CD4-positive, alpha-beta memory T cell (primary cell): ENCODE measurements at places on chromosomes 3 and 15. TPM values are rescaled to one million over a fixed set of nuclear protein-coding genes. Genes with fewer than 3 reads are reported as not detected.

GRCh38 chr3:128277378-128278069 is 124.2 kb downstream of the EEFSEC start:
- no peaks in the 10 kb centered on the region for H3K36me3 ChIP-seq
- no peaks in the 10 kb centered on the region for H3K27me3 ChIP-seq
- no peak for DNase-seq
- H3K4me1 ChIP-seq, result no peaks in the 10 kb centered on the region
- no peak overlapping the region for H3K27ac ChIP-seq

The CD47 gene
- total RNA-seq, result 226 TPM

- no peak overlapping the region for H3K4me3 ChIP-seq
- DNase-seq, result no peak
- H3K27me3 ChIP-seq, result no peaks in the 10 kb centered on the region
These were observed 32.2 kb downstream of the CFAP20DC start for GRCh38 chr3:59017617-59017984.

DNA sequence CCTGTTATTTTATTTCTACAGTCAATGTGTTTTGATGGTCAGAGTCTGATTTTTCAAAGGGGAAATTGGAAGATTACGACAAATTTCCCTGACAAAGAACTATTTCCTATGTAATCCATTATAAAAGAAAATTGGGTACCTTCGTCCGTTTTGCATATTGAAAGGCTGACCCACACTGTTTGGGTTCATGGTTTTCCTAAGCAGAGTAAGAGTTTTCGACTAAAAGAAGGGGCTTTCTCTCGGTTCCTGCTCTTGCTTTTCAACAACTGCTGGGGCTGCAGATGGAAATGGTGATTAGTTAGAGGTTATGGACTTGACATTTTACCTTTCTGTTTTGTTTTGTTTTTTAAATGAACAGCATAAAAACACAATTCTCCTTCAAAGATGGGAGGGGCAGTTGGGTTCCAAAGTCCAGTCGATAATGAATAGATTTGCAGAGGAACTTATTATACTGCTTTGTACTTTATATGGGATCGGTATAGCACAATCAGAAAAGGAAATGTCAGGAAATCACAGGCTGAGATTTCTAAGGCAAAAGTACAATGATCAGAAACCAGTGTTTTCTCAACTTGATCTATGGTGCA is 978 bp downstream of the KCNMB2 start:
- no peaks in the 10 kb centered on the region for H3K36me3 ChIP-seq
- H3K4me3 ChIP-seq, result no peak overlapping the region
- no peak for DNase-seq
- peaks cover 3% of the 10 kb centered on the region for H3K4me1 ChIP-seq
- H3K27ac ChIP-seq, result no peak overlapping the region
- H3K27me3 ChIP-seq, result no peaks in the 10 kb centered on the region

GRCh38 chr3:183907911-183908331 is 23.2 kb upstream of the PARL start:
- no peaks in the 10 kb centered on the region for H3K27me3 ChIP-seq
- H3K27ac ChIP-seq, result no peak overlapping the region
- no peak for DNase-seq

The ACKR4 gene
- total RNA-seq, result 0.17 TPM

The GDPGP1 gene
- 10.1 TPM for total RNA-seq

DNA sequence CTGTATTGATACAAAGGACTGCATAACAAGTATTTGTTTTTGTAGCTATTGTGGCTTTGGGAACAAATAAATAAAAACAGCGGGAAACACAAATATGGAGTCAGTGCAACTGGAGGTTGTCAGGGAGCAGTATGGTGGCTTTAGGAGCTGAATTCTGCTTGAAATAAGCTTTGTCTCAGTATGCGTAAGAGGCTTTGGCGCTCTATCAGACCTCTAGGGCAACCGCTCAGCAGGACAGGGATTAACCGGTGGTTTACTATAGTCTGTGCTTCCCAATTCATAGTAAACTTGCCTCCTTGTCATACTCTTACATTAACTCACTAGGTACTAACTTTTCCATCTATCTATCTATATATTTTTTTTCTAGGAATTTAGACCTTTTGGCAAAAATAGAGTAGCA is 104.6 kb downstream of the ZIC1 start:
- DNase-seq, result no peak
- no peak overlapping the region for H3K4me3 ChIP-seq
- H3K27ac ChIP-seq, result no peak overlapping the region
- H3K27me3 ChIP-seq, result no peaks in the 10 kb centered on the region

DNA sequence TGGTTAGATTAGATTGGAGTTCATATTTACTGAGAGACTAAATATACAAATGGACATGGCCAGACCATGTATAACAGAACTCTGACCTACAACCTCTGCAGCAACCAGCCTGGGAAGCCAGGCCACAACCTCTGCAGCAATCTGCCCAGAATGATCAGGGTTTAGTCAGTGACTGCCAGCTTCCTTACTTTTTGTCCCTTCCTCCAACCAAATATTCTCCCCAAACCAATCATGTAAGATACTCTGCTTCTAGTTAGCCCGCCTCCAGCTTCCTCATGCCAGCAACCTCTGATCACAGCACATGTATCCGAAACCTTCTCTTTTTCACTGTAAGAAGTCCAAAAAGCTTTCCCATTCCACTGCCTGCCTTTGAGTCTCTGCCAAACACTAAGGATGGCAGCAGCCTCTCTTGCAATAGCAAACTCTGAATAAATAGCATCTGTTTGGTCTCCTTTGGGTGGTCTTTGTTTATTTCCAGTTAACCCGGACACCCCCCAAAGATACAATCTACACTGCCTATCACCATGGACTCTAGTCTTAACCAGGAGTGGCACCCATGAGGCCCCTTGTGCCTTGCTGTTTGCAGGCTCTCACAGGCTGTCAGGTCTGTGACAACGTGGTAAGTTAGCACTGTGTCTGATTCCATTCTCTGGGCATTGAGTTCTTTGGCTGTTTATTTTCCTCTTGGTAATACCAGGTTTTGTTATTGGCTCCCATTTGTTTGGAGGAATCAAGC is 102.2 kb downstream of the ERC2 start:
- no peaks in the 10 kb centered on the region for H3K27me3 ChIP-seq
- no peak for DNase-seq
- H3K4me3 ChIP-seq, result no peak overlapping the region
- H3K36me3 ChIP-seq, result no peaks in the 10 kb centered on the region

GRCh38 chr15:71588746-71589145 is 221.6 kb upstream of the NR2E3 start:
- H3K36me3 ChIP-seq, result no peaks in the 10 kb centered on the region
- no peak for DNase-seq
- no peak overlapping the region for H3K4me3 ChIP-seq

DNA sequence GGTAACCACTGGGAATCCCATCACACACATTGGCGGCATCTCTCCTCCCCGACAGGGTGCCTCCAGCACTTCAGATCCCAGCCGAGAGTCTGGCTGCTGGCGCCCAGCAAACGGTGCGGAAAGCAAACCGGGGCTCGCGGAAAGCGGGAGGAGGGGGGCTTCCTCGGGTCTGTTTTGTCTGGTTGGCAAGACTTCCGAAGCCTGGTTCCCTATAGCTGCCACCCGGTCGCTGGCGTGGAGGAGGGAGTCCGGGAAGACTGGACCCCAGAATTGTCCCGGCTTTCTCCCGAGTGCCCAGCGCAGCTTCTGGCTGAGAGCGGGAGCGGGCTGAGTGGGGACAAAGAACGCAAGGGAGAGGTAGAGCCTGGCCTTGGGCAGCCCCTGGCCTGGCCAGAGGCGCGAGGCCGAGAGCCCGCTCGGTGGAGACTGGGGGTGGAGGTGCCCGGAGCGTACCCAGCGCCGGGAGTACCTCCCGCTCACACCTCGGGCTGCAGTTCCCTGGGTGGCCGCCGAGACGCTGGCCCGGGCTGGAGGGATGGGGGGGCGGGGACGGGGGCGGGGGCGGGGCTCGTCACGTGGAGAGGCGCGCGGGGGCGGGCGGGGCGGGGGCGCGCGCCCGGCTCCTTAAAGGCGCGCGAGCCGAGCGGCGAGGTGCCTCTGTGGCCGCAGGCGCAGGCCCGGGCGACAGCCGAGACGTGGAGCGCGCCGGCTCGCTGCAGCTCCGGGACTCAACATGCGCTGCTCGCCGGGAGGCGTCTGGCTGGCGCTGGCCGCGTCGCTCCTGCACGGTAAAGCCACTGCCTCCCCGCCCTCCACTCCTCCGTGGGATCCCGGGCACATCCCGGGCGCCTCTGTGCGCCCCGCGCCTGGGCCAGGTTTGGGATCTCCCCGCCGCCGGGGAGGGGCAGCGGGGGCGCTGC is at the start of gene CHRNA7:
Gene CHRNA7 (plus strand): TSS at position 654 of the 920 bp plus-strand sequence. CDS start 80 bp downstream, at position 734.
- no peak within 1 kb of the TSS for H3K4me3 ChIP-seq
- peaks cover 4% of the 10 kb centered on the region for H3K27me3 ChIP-seq
- no peaks in the 10 kb centered on the region for H3K4me1 ChIP-seq
- DNase-seq, result no peak

DNA sequence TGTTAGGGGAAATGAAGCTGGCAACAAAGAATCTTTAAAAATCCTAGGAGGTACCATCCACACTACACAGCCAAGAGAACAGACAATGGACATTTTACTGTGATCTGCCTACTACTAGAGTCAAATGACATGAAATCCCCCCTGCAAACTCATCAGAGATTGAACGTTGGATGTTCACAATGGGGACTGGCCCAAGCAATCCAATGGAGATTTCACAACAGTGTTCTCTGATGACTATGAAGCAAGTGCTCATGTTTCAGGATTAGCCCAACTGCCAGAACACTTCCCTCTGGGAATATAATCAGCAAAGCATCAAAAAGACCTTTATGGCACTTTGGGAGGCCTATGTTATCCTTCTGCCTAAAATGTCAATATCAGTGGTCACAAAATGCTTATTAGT is 97.8 kb downstream of the IGSF11 start:
- DNase-seq, result no peak
- H3K27ac ChIP-seq, result no peak overlapping the region
- no peak overlapping the region for H3K4me3 ChIP-seq
- H3K36me3 ChIP-seq, result no peaks in the 10 kb centered on the region

- no peaks in the 10 kb centered on the region for H3K36me3 ChIP-seq
- H3K4me1 ChIP-seq, result no peaks in the 10 kb centered on the region
- H3K4me3 ChIP-seq, result no peak overlapping the region
These were observed 585.9 kb downstream of the OTOL1 start for GRCh38 chr3:162082516-162082915.

The FOXB1 gene
- total RNA-seq, result not detected

The DOCK3 gene
- 2.5 TPM for total RNA-seq

The SIDT1 gene
- total RNA-seq, result 56.1 TPM

DNA sequence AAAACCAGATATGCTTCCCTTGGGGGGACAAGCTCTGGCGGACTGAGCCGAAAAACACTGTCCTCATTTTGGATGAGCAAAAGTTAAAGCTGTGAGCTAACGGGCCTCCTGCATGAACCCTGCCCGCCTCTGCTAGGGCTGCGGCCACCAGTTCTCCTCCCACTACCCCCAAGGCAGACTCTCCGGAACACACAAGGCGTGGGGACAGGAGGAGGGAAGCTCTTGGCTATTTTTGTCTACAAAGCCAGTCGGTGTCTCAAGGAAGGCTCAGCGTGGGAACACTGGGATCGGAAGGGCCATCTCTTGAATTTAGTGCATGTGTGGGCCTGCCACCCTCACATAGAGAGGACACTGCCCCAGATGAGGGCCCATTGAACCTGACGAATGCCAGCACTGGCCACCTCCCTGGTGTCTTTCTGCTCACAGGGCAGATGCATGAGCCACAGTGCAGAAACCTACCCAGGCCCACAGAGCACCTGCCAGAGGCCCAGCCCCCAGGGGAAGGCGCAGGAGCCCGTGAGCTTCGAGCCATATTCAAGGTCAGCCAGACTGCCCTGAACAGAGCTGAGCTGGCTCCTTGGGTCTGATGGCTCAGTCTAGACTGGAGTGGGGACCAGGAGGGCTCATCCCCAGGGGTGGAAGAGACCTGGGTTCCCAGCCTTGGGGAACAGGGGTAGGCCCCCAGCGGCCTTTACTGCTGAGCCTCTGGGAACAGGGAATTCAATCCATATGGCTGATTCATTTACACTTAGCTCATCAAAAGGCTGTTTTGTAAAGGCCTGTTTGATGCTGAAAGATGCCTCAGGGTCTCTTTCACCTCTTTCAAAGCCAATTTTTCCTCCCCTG is 38.3 kb downstream of the HCN4 start:
- H3K4me1 ChIP-seq, result no peaks in the 10 kb centered on the region
- H3K27me3 ChIP-seq, result no peaks in the 10 kb centered on the region
- no peak overlapping the region for H3K4me3 ChIP-seq
- no peaks in the 10 kb centered on the region for H3K36me3 ChIP-seq
- H3K27ac ChIP-seq, result no peak overlapping the region

DNA sequence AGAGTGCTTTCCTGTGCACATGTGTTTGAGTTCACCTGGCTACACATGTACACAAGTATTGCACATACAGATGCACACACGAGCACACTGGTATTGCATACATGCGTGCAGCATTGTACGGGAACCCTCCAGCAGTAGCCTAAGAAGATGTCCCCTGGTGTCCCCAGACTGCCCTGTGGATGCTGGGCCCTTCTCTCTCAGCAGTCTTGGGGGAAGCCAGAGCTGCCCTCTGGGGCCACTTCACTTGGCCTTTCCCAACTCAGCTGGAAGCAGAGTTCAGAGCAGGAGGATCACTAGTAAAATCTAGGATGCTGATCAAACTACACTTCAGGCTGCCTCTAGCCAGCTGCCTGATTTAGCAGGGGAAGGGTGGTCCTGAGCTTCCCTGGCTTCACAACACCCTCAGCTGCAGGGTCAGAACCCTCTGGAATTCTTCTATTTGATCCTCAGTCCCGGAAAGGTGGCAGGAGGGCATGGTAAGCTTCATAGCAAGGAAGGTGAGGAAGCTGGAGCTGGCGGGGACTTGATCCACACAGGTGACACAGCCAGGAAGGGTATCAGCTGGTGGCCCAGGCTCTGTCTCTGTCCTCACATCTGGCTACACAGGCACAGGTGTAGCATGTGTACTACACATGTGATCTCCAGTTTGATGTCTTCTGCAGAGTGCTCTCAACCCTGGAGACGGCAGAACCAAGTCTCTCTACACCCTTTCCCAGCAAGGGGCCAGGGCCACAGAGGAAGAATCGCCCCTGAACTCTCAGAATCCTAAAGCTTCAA is 36.5 kb downstream of the KLF15 start:
- no peaks in the 10 kb centered on the region for H3K4me1 ChIP-seq
- no peaks in the 10 kb centered on the region for H3K27me3 ChIP-seq
- H3K27ac ChIP-seq, result no peak overlapping the region
- H3K36me3 ChIP-seq, result no peaks in the 10 kb centered on the region
- no peak for DNase-seq
- no peak overlapping the region for H3K4me3 ChIP-seq

The SETD2 gene
- total RNA-seq, result 74.1 TPM

The CCR3 gene
- total RNA-seq, result 0.29 TPM

- H3K27me3 ChIP-seq, result peaks cover 5% of the 10 kb centered on the region
- no peak overlapping the region for H3K4me3 ChIP-seq
- peaks cover 9% of the 10 kb centered on the region for H3K4me1 ChIP-seq
- H3K27ac ChIP-seq, result no peak overlapping the region
These were observed 7.3 kb upstream of the ISLR2 start for GRCh38 chr15:74123131-74123429.

GRCh38 chr15:91150502-91151160 is 50.6 kb downstream of the SV2B start:
- no peak for DNase-seq
- H3K36me3 ChIP-seq, result no peaks in the 10 kb centered on the region
- H3K4me3 ChIP-seq, result no peak overlapping the region
- H3K4me1 ChIP-seq, result no peaks in the 10 kb centered on the region

- no peaks in the 10 kb centered on the region for H3K27me3 ChIP-seq
- H3K27ac ChIP-seq, result no peak overlapping the region
- H3K36me3 ChIP-seq, result peaks cover 56% of the 10 kb centered on the region
- H3K4me3 ChIP-seq, result no peak overlapping the region
- DNase-seq, result no peak
These were observed 38.8 kb upstream of the BCL2L10 start for GRCh38 chr15:52151353-52151752.
